ENCODE measurements at places on chromosomes 3 and 15.
A peak's percentile ranks its signal among the peaks of the same experiment; 100 is the strongest.

GRCh38 chr3:112569265-112569664 lies 7.4 kb downstream of the SLC35A5 start:
- H3K27ac ChIP-seq: no peak overlapping the region
- no peaks in the 10 kb centered on the region for H3K27me3 ChIP-seq
- DNase-seq: no peak
- no peaks in the 10 kb centered on the region for H3K36me3 ChIP-seq

DNA sequence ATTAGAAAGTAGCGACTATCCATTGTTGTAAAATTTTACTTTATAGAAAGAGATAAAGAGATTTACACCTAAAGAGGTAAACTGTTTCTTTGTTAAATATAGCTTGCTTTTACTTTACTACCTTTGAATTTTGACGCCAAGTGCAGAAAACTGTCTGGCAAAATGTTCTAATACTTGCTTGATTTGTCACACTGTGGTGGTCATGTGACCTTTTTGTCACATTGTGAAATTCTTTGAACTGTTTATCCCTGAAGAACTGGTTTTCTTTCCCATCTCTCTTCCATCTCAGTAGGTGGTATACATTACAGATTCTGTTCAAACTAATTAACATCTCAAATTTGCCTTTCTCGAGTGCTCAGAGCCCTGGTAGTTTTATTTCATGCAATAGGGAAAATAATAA lies 327.4 kb downstream of the NAALADL2 start:
- no peaks in the 10 kb centered on the region for H3K36me3 ChIP-seq
- no peaks in the 10 kb centered on the region for H3K4me1 ChIP-seq
- H3K27me3 ChIP-seq: no peaks in the 10 kb centered on the region

GRCh38 chr15:78070049-78070700 lies 7.3 kb downstream of the TBC1D2B start:
- H3K27ac ChIP-seq: no peak overlapping the region
- H3K4me1 ChIP-seq: peaks cover 73% of the 10 kb centered on the region
- no peaks in the 10 kb centered on the region for H3K27me3 ChIP-seq
- H3K4me3 ChIP-seq: no peak overlapping the region
- no peak for DNase-seq
- H3K36me3 ChIP-seq: no peaks in the 10 kb centered on the region

- no peak overlapping the region for H3K27ac ChIP-seq
- H3K27me3 ChIP-seq: no peaks in the 10 kb centered on the region
- no peak for DNase-seq
- H3K4me1 ChIP-seq: peaks cover 35% of the 10 kb centered on the region
- H3K36me3 ChIP-seq: no peaks in the 10 kb centered on the region
Observed at GRCh38 chr3:36905545-36905944, 39.3 kb downstream of the TRANK1 start.

GRCh38 chr15:88243895-88244787 lies 12.4 kb downstream of the NTRK3 start:
- no peak for DNase-seq
- H3K4me1 ChIP-seq: peaks cover 14% of the 10 kb centered on the region
- H3K4me3 ChIP-seq: no peak overlapping the region

DNA sequence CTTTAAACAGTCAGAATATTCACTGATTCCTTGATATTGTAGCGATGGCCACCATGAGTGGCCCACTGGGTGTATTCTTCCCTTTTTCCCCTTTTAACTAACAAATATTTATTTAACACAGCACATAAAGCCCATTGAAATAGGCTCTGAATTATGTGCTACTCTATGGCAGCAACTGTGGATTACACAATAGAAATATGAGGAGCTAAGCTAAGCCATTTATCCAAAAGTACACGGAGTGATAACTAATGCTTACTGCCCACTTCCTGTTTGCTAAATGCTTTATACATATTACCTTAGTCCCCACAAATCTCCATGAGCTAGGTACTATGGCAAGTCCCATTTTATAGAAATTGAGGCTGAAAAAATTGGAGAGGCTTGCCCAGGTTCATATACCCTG lies 17.9 kb downstream of the ILDR1 start:
- no peak overlapping the region for H3K27ac ChIP-seq
- H3K27me3 ChIP-seq: no peaks in the 10 kb centered on the region
- peaks cover 18% of the 10 kb centered on the region for H3K36me3 ChIP-seq

DNA sequence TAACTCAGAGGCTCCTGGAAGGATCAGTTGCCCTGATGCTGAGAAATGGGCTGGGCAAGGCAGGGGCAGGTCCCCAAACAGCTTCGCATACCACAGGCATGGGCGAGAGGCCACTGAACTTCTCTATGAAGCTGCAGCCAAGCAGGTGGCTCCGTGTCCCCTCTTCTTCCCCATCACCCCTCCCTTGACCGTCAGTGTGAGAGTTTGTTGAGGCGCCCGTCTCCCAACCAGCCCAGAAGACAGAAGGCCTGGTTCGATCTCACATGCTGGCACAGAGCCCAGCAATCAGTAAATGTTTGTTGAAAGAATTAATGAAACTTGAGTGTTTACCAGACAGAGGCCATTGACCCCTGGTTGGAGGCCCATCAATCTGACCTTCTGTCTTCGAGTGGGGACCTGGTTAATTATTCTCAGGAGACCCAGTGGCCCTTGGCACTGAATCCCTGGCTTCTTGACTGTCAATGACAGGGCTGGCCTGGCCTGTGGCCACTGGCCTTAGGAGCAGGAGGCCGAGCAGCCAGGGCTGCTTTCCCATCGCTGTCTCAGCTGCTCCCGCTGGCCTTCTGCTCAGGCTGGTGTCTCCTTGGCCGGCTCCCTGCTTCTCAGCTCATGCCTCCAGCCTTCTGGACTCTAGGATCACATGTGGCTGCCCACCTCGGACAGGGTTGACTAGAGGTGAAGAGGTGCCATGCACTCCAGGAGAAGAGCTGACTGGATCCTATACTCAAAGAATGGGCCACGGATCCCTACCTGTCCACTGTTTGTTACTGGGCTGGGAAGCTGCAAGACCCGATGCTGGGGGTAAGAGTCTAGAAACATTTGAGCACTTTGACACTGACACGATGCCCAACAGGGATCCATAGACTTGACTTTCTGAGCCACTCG lies 113.4 kb downstream of the ASB7 start:
- peaks cover 63% of the 10 kb centered on the region for H3K4me1 ChIP-seq
- H3K27me3 ChIP-seq: no peaks in the 10 kb centered on the region
- H3K4me3 ChIP-seq: no peak overlapping the region
- no peaks in the 10 kb centered on the region for H3K36me3 ChIP-seq
- peak overlapping the region; percentile 27 for H3K27ac ChIP-seq

- no peak overlapping the region for H3K4me3 ChIP-seq
- no peak for DNase-seq
- no peak overlapping the region for H3K27ac ChIP-seq
- no peaks in the 10 kb centered on the region for H3K36me3 ChIP-seq
Observed at GRCh38 chr3:72174890-72175289, 389.9 kb upstream of the PROK2 start.

DNA sequence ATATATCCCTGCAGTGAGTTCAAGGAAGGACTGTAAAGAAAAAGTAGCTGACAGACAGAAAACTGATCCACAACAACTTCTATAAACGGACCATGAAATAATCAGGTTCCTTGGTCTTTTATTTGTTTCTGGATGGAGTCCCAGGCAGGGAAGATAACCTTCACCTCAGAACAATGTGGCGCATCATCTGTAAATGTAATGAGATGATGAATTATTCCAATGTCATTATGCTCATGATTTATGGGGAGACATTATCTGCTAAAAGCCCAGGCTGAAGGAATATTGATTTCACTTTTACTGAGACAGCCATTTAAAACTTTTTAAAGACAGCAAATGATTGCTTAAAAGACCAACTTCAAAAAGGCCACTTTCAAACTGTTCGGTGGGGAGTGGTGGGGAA lies 354.9 kb upstream of the ADAMTS9 start:
- H3K4me3 ChIP-seq: no peak overlapping the region
- H3K27ac ChIP-seq: no peak overlapping the region
- H3K36me3 ChIP-seq: no peaks in the 10 kb centered on the region
- DNase-seq: no peak
- H3K27me3 ChIP-seq: no peaks in the 10 kb centered on the region
- no peaks in the 10 kb centered on the region for H3K4me1 ChIP-seq

DNA sequence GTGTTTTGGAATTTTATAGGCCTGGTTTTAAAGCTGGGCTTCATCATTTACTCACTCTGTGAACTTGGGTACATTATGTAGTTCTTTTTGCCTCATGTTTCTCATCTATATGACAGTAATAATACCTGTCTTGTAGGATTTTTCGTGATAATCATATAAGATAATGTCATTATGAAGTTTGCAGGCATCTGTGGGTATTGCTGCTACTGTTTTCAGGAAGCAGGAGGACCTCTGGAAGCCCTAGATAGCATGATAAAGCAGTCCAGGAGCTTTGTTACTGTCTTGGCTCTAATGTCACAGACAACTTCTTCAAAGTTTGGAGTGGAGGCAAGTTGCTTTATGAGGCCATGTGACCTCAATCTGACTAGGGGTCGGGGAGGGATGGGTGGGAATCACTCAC lies 145.0 kb upstream of the MEIS2 start:
- no peaks in the 10 kb centered on the region for H3K36me3 ChIP-seq
- DNase-seq: no peak
- H3K27me3 ChIP-seq: no peaks in the 10 kb centered on the region
- H3K4me1 ChIP-seq: no peaks in the 10 kb centered on the region

- DNase-seq: no peak
- H3K27me3 ChIP-seq: no peaks in the 10 kb centered on the region
- H3K27ac ChIP-seq: no peak overlapping the region
- no peak overlapping the region for H3K4me3 ChIP-seq
Observed at GRCh38 chr15:82393671-82394070, 35.9 kb upstream of the GOLGA6L9 start.

DNA sequence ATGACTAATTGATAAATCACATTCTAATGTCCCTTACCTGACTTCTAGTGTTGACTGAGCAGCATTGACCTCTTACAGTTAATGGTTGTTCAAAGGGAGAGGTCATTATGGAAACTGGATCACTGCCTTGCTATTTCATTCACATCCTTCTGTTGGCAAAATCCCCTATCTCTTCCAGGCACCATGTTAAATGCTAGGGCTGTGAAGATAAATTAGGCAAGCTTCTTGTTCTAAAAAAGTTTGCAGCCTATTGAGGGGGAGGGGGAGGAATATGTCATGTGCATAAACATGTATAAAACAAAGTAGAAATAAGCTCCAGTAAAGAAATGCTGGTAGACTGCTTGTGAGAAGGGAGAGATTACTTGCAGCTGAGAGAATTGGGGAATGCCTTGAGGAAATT lies 84.8 kb upstream of the MLF1 start:
- H3K4me1 ChIP-seq: no peaks in the 10 kb centered on the region
- no peak for DNase-seq
- no peak overlapping the region for H3K27ac ChIP-seq
- H3K36me3 ChIP-seq: no peaks in the 10 kb centered on the region

GRCh38 chr3:179921500-179921899 lies 115.2 kb downstream of the PEX5L start:
- no peak overlapping the region for H3K4me3 ChIP-seq
- H3K27me3 ChIP-seq: no peaks in the 10 kb centered on the region
- H3K36me3 ChIP-seq: no peaks in the 10 kb centered on the region

- H3K36me3 ChIP-seq: no peaks in the 10 kb centered on the region
- no peaks in the 10 kb centered on the region for H3K4me1 ChIP-seq
- H3K27me3 ChIP-seq: no peaks in the 10 kb centered on the region
- no peak overlapping the region for H3K4me3 ChIP-seq
- no peak for DNase-seq
Observed at GRCh38 chr15:48802867-48803266, 8.0 kb downstream of the CEP152 start.

DNA sequence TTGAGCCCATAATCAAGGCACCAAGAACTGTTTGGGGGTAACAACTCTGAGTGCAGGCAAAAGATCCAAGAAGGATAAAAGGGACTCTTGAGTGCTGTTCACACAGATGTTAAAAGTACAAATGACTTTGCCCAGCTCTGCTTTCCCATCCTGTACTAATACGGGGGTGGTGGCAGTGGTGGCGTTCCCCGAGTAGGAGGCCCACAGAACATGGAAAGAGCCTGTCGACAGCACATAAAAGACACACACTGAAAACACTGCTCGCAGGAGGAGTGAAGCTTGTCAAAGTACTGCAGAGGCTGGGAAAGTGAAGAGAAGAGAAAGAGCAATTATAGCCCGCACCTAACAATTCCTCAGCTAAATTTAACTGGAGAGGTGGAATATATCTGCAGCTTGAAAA lies 40.9 kb downstream of the HACD2 start:
- no peaks in the 10 kb centered on the region for H3K36me3 ChIP-seq
- no peaks in the 10 kb centered on the region for H3K27me3 ChIP-seq
- H3K27ac ChIP-seq: no peak overlapping the region
- no peak for DNase-seq

DNA sequence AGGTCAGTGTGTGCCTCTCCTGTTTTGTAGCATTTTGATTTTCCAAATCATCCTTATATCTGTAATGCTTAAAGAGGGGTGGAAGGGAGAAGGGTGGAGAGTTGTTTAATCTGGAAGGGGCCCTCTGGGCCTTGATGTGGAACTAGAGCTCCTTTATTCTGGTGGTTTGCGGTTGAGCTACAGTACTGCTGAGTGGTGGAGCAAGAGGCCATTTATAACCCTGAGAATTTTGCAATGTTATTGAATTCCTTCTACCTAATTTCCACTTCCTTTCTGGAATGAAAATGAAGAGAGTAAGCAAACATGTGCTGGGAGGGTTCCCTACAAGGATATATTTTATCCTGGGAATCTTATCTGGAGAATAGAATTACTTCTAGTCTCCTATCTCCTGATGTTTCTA lies 35.3 kb upstream of the TUBGCP5 start:
- H3K27me3 ChIP-seq: peaks cover 33% of the 10 kb centered on the region
- H3K27ac ChIP-seq: no peak overlapping the region
- DNase-seq: no peak
- no peaks in the 10 kb centered on the region for H3K36me3 ChIP-seq
- no peaks in the 10 kb centered on the region for H3K4me1 ChIP-seq
- H3K4me3 ChIP-seq: no peak overlapping the region

DNA sequence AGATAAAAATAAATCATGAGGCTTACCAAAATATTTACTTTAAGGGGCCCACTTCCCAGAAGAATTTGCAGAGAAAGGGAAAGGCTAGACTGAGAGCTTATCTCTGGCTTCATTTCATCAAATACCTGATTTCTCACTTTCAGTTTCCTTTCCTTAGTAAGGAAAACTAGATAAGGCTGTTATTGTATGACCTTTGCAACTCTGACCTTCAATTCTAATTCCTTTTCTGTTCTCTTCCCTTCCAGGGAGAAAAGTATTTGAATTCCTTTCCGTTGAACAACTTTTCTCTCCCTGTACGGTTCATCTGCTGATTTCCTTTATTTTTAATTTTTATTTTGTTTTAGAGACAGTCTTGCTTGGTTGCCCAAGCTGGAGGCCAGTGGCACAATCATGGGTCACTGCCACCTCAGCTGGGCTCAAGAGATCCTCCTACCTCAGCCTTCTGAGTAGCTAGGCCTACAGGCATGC lies 7.1 kb upstream of the PXK start:
- H3K4me3 ChIP-seq: no peak overlapping the region
- peak overlapping the region; percentile 16 for H3K27ac ChIP-seq
- DNase-seq: no peak
- no peaks in the 10 kb centered on the region for H3K4me1 ChIP-seq

All from esophagus squamous epithelium (tissue), 5 donors.